ENCODE measurements at places on chromosomes 6 and 20. TPM values are rescaled to one million over a fixed set of nuclear protein-coding genes. Genes with fewer than 3 reads are reported as not detected.

IL20RA gene
- 19.9 TPM for total RNA-seq

- no peak for DNase-seq
Measured at GRCh38 chr6:154298297-154298696, 58.3 kb downstream of the IPCEF1 start.

NUS1 gene
- total RNA-seq = 17.5 TPM

DNA sequence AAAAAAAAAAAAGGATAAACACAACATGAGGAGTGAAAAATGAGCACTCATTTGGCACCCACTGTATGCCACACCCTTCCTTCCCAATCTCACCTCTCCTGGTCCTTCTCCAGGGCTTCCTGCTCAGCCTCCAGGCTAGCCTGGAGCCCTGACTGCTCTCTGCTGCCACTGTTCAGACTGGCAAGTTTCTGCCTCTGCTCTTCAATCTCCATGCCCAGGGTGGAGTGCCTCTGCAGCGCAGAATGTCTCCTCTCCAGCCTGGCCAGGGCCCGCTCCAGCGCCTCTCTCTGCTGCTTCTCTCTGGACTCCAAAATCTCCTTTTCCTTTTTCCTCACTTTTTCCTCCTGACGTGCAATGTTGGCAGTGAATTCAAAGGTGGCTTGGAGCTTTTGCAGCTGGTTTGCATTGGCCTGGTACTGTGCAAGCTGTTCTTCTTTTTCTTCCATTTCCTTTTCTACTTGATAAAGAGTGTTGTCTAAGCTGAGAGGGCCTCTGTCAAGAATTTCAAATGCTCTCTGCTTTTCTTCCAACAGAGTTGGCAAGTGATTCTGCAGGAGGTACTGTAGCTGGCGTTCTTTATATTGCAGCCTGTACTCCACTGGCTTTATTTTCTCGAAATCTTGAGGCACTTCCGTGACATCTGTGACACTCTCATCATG lies 194.4 kb downstream of the KIF16B start:
- no peak for DNase-seq

COL19A1 gene
- 0.45 TPM for total RNA-seq

DNA sequence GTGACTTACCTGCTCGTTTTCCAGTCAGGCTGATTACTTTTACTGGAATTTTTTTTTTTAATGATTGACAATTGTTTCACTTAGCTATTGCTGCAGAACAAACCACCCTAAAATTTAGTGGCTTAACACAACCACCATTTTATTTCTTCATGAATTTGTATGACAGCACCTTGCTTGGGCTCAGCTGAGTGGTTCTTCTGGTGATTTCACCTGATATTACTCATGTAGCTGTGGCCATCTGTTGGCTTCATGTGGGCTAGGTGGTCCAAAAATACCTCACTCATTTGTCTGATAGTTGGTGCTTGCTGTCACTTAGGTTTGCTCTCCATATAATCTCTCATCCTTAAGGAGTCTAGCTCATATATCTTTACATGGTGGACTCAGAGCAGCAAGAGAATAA lies 5.3 kb downstream of the ISM1 start:
- DNase-seq = no peak

ADGRF1 gene
- total RNA-seq = 11.5 TPM

GRCh38 chr6:57109880-57110279 lies 19.9 kb downstream of the ZNF451 start:
- DNase-seq = no peak
